Naive B cell (primary cell): ENCODE measurements at places on chromosomes 1 and 21. TPM values are rescaled to one million over a fixed set of nuclear protein-coding genes. Genes with fewer than 3 reads are reported as not detected.

GRCh38 chr21:45050345-45050796 is 24.0 kb upstream of the ADARB1 start:
- H3K27ac ChIP-seq = no peak overlapping the region
- no peak for DNase-seq
- no peak overlapping the region for H3K4me3 ChIP-seq
- peaks cover 41% of the 10 kb centered on the region for H3K27me3 ChIP-seq
- no peaks in the 10 kb centered on the region for H3K4me1 ChIP-seq
- H3K36me3 ChIP-seq = no peaks in the 10 kb centered on the region

GRCh38 chr21:26449161-26449560 is 123.9 kb downstream of the CYYR1 start:
- DNase-seq = no peak
- H3K4me1 ChIP-seq = no peaks in the 10 kb centered on the region
- no peak overlapping the region for H3K4me3 ChIP-seq

Gene NCAM2
- polyA plus RNA-seq = not detected

DNA sequence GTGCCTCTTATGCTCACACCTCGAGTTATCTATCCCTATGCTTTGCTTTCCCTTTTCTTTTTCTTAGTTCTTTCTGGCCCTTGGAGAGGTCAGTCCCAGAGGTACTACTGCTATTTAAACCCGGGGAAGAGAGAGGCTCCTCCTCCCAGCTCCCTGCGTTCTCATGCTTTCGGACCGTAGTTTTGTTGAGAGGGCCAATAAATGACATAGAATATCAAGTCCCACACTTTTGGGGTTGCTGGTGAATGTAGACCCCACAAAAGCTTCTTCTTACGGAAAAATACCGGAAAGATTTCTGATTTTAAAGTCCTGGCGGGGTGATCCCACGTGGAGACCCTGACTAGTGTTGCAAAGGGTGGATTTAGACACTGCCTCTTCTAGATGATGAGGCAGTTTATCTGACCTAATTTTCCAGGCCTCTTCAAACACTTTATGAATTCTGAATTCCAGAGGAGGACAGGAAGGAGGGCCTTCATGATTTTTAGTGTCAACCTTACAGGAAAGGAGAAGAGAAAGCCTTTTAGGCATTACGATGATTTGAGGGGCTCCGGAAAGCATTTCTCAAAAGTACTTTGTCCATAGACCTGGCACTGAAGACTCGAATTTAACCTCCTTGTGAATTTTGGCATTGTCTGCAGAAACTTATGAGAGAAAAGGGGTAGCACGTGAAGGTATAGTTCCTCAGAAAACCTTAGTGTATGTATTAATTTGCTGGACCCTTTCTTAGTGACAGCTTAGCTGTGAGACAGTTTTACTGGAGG is 694 bp downstream of the TMEM167B start:
- no peak for DNase-seq
- H3K27me3 ChIP-seq = no peaks in the 10 kb centered on the region
- no peaks in the 10 kb centered on the region for H3K36me3 ChIP-seq
- H3K27ac ChIP-seq = peak overlapping the region; percentile 100
- peak overlapping the region; percentile 93 for H3K4me3 ChIP-seq

Gene HRNR
- polyA plus RNA-seq = not detected

Gene EIF4G3
- polyA plus RNA-seq = 12.2 TPM

DNA sequence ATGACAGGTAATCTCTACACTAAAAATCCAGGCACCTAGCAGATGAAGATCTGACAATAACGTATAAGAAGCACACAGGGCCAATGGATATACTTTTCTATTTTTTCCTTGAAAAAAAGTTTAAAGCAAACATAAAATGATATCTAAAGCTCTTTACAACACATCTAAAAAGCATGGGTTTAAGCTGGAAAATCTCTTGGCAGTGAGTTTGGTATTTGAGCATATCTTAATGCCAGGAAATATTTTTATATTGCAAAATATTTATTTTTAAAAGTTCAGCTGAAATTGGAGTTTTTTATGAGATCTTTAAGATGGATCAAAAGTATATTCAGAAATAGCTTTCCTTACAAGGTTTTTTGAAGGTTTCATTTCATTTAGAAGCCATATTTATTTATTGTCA is 40.5 kb downstream of the SLC5A9 start:
- no peaks in the 10 kb centered on the region for H3K36me3 ChIP-seq
- H3K27me3 ChIP-seq = peaks cover 13% of the 10 kb centered on the region
- no peak overlapping the region for H3K4me3 ChIP-seq
- H3K4me1 ChIP-seq = no peaks in the 10 kb centered on the region
- H3K27ac ChIP-seq = no peak overlapping the region
- no peak for DNase-seq

DNA sequence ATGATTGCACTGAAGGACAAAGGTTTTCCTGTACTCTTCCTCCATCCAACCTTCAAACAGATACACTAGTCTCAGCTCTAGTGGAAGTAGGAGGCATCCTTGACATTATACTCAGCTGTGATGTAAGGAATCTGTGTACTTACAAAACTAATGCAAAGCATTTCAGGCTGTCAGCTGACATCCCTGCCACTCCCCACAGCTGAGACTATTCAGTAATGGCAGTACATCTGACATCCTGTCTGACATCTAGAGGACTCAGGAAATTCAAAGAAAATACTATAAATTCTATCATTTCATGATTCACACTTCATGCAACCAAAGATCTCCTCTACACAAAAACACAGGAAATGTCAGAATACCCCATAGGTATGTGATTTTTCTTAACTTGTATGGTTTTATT is 325.8 kb downstream of the SMYD3 start:
- no peak for DNase-seq
- H3K27me3 ChIP-seq = no peaks in the 10 kb centered on the region
- H3K4me3 ChIP-seq = no peak overlapping the region
- peaks cover 7% of the 10 kb centered on the region for H3K36me3 ChIP-seq
- H3K4me1 ChIP-seq = peaks cover 6% of the 10 kb centered on the region

Gene LCE3E
- not detected for polyA plus RNA-seq

Gene KRTAP13-3
- polyA plus RNA-seq = not detected

- DNase-seq = no peak
- H3K27ac ChIP-seq = no peak overlapping the region
- H3K36me3 ChIP-seq = no peaks in the 10 kb centered on the region
These were observed 75.0 kb downstream of the XCL2 start for GRCh38 chr1:168468822-168469221.

DNA sequence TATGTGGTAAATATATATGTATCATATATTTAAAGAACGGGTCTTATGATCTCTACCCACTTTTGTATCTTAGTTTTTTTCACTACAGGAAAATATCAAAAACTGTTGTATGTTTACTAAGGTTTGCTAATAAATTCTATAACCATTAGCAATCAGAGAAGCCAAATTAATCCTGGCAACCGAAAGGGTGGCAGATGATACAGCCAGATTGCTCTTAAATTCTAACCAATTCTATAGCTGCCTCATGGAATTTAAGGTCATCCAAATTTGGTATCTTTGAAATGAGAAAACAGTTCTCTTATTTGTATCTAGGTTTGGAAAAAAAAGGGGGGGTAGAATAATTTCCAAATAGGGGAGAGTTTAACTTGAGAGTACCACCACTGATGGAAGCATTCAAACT is 591.2 kb downstream of the SMYD3 start:
- H3K4me1 ChIP-seq = no peaks in the 10 kb centered on the region
- H3K27me3 ChIP-seq = no peaks in the 10 kb centered on the region
- no peak overlapping the region for H3K4me3 ChIP-seq
- peaks cover 16% of the 10 kb centered on the region for H3K36me3 ChIP-seq
- no peak overlapping the region for H3K27ac ChIP-seq
- no peak for DNase-seq

DNA sequence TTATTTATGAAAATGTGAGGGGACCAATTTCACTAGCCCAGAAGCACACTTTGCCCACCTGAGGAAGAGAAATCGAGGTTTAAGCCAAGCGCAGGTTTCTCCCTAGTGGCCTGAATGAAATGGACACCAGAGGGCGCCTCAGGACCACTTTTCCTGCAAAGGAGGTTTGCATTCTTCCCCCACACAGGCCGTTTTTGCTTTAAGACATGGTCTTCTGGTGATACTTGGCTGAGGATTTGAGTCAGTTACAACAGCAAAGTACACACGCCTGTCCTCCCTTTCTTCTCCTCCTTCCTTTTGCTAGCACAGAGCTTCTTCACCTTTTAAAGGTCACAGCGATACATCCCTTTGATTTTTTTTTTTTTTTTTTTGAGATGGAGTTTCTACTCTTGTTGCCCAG is 5.4 kb downstream of the PLA2G2E start:
- no peak overlapping the region for H3K27ac ChIP-seq
- H3K36me3 ChIP-seq = no peaks in the 10 kb centered on the region
- H3K27me3 ChIP-seq = peaks cover 7% of the 10 kb centered on the region

GRCh38 chr21:45324489-45325205 is 37.0 kb upstream of the POFUT2 start:
- DNase-seq = no peak
- H3K4me1 ChIP-seq = peaks cover 7% of the 10 kb centered on the region
- no peak overlapping the region for H3K27ac ChIP-seq
- no peaks in the 10 kb centered on the region for H3K36me3 ChIP-seq
- H3K27me3 ChIP-seq = peaks cover 43% of the 10 kb centered on the region

- no peak overlapping the region for H3K4me3 ChIP-seq
- H3K27me3 ChIP-seq = peaks cover 4% of the 10 kb centered on the region
- no peak overlapping the region for H3K27ac ChIP-seq
- H3K36me3 ChIP-seq = no peaks in the 10 kb centered on the region
- H3K4me1 ChIP-seq = no peaks in the 10 kb centered on the region
These were observed 76.1 kb upstream of the USP25 start for GRCh38 chr21:15653710-15654109.

GRCh38 chr1:173479649-173480048 is 2.5 kb downstream of the PRDX6 start:
- no peak overlapping the region for H3K4me3 ChIP-seq
- no peaks in the 10 kb centered on the region for H3K27me3 ChIP-seq
- H3K36me3 ChIP-seq = peaks cover 18% of the 10 kb centered on the region
- DNase-seq = no peak

Gene DYRK3
- polyA plus RNA-seq = not detected

- H3K27me3 ChIP-seq = peaks cover 8% of the 10 kb centered on the region
- H3K27ac ChIP-seq = no peak overlapping the region
- H3K4me3 ChIP-seq = no peak overlapping the region
- no peaks in the 10 kb centered on the region for H3K36me3 ChIP-seq
- DNase-seq = no peak
These were observed 292.9 kb downstream of the NFIA start for GRCh38 chr1:61375082-61375880.
